ENCODE measurements at places on chromosomes 5 and 9.

DNA sequence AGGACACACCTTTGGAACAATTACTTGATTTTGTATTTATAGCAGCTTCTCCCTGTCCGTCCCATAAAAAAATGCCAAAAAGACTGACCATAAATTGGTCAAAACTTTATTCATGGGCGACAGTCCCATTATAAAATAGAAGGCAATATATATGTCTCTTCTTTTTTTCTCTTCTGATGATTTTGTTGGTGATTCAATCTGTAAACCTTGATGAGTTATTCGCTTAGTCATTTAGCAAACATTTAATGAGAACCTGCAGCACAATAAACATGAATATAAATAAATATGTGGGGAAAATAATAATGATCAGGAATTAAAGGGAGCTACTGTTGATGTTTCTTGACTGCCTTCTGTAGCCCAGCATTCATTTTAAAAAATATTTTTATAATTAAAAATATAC, 356.4 kb upstream of the ACTBL2 start:
- no peak for DNase-seq

DNA sequence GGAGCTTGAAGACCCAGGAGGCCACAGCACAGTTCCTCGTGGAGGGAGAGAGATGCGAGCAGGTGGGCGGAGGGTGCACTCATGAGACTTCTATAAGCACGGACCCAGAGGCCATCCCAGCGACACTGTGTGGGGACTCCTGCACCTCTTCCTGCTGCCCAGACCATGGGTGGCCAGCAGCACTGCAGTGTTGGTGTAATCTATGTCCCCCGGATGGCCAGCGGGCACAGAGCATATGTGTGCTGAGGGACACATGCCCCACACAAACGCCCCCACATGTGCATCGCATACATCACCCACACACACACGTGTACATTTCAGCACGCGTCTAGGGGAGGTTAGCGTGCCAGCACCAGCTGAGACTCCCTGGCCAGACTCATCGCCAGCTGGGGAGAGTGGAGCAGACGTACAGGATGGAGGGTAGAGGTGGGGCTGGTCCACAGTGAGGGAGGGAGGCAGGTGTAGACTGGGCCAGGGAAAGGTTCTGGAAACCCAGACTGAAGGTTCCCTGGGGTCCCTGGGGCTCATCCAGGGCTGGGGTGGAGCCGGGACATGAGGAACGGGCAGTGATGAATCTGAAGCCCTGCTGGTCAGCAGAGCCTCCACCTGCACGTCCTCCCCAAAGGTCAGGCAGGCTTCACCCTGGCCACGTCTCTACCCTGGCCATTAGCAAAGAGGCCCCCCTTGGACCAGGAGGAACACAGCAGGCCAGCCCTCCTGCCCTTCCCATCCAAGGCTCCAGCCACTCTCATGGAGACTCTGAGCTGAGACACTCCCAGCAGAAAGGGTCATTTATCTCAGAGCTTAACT, 27.6 kb downstream of the ADAMTS2 start:
- DNase-seq = no peak

GRCh38 chr5:146971401-146971800, 92.8 kb upstream of the PPP2R2B start:
- no peak for DNase-seq

- DNase-seq = peak; percentile 25
Measured at GRCh38 chr5:119578937-119579336, 50.4 kb upstream of the FAM170A start.

- no peak for DNase-seq
Measured at GRCh38 chr5:145912019-145912418, 24.4 kb upstream of the SH3RF2 start.

GRCh38 chr5:170445936-170446335, 56.8 kb upstream of the KCNMB1 start:
- no peak for DNase-seq

DNA sequence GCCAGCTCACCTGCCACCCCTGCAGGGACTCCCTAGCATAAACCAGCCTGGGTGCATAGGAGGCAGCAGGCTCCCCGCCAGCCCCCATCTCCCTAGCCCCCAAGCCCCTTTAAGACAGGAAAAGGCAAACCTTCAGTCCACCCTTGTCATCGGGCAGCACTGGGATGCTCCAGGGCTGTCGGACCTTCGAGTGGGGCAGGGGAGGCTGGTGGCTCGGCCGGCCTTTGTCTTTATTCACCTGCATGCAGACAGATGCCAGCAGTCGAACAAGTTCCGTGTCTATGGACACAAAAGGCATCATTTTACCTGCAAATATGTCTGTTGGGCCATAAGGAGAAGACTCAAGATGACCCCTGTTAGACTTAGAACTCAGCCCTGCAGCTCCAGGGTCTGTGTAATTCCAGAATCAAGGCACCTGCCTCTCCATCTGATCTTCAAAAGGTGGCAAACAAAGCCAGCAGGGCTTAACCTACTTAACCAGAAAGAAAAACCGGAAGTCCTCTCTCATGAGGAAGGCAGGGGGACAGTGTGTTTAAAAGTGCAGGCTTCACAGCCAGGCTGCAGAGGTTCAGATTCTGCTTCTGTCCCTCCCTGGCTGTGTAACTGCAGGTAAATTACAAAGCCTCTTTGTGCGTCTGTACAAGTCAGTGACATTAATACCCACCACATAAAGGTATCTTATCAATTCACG, 16.2 kb downstream of the ANKS6 start:
- DNase-seq = no peak

DNA sequence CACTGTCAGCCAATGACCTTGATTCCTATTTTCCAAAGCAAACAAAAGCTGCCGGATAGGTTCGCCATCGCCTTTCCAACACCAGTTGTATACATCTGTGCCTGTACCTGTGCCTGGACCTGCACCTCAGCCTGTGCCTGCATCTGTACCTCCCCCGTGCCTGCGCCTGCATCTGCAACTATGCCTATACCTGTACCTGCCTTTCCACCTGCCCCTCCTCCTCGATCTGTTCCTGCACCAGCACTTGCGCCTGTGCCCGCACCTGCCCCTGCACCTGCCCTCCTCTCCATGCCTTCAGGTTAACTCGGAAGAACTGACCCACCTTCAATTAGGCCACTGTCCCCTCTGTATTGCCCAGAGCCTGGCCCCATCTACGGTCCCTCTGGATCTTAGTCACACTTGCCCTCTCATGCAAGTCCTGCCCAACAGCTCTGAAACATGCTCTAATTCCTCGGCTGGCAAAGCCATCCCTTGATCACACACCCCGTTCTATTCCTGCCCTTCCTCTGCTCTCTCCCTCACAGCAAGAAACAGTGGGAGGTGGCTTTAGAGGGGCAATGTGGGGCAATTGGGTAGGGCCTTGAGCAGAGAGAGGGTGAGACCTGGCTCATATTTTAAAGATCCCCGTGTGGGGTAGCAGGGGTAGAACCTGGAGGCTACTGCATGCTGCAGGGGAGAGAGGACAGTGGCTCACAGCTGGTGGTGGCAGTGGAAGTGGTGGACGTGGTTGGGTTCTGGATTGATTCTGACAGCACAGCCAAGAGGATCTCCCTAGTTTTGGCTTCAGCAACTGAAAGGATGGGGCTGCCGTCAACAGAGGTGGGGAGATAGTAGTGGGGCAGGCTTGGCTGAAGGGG, 59.6 kb upstream of the PHYKPL start:
- DNase-seq = no peak

- DNase-seq = no peak
Measured at GRCh38 chr5:5066276-5067186, 73.6 kb upstream of the ADAMTS16 start.

- no peak for DNase-seq
Measured at GRCh38 chr5:127766676-127767335, 63.6 kb downstream of the CCDC192 start.

GRCh38 chr5:172079876-172080275, 73.4 kb upstream of the FBXW11 start:
- no peak for DNase-seq
